ENCODE measurements at places on chromosomes 6 and 20. TPM values are rescaled to one million over a fixed set of nuclear protein-coding genes. Genes with fewer than 3 reads are reported as not detected.
A peak's percentile ranks its signal among the peaks of the same experiment; 100 is the strongest.

DNA sequence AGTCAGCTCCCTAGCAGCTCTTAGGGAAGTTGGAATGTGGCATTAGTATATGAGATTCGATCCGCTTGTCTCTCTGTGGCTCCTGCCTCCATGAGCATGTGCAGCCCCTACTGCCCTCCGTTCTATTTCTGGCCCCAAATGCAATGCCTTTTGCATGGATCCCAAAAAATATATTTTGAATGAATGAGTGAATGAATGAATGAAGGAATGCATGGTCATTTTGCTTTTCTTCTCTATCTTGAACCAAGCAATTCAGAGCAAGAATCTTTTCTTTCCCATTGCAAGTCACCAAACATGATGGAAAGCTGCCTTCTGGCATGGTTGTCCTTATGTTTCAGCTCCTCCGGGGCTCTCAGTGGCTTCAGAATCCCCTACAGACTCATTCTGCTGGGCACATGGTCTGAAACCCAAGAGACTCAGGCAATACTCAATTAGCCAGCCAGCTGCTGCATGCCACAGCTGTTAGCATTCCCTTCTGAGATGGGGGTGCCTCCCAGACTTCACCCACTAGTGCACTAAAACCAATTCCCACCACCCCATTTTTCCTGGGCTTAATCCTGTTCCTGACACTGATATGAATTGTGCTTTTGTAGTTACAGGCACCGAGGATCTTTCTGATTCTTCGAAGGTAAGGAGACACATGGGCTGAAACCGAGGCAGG, 2.6 kb upstream of the IYD start:
- no peak overlapping the region for H3K4me3 ChIP-seq
- no peak for DNase-seq
- H3K36me3 ChIP-seq: no peaks in the 10 kb centered on the region
- peaks cover 14% of the 10 kb centered on the region for H3K4me1 ChIP-seq
- H3K27ac ChIP-seq: no peak overlapping the region

The TAGAP gene
- not detected for total RNA-seq

The RIPOR2 gene
- total RNA-seq: 0.06 TPM

DNA sequence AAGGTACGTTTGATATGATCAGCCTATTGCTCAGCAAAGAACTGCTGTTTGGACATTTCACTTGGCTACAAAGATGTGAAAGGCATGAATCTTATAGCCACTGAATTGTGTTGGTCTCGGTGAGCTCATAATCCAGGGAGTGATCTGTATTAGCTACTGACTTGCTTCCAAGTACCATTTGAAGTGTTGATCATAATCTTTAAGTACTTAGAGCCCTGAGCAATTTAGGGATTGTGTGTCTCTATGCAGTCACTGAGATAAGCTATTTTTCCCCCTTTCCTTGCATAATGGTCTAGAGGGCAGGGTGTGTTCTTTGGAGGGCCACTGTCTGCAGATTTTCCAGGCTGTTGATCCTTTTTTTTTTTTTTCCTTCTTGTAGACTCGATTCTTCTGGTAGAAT, 393.6 kb downstream of the ESR1 start:
- no peaks in the 10 kb centered on the region for H3K36me3 ChIP-seq
- H3K27me3 ChIP-seq: no peaks in the 10 kb centered on the region
- H3K4me1 ChIP-seq: no peaks in the 10 kb centered on the region
- no peak for DNase-seq
- H3K27ac ChIP-seq: no peak overlapping the region
- H3K4me3 ChIP-seq: no peak overlapping the region

GRCh38 chr20:41028359-41029149, at the start of gene TOP1:
TOP1 (plus strand) TSS chr20:41028822; CDS start chr20:41029068, 246 bp downstream.
- H3K27ac ChIP-seq: peak within 1 kb of the TSS; percentile 82
- H3K4me1 ChIP-seq: peaks cover 53% of the 10 kb centered on the region
- DNase-seq: peak; percentile 100
- H3K27me3 ChIP-seq: peaks cover 4% of the 10 kb centered on the region
- peaks cover 4% of the 10 kb centered on the region for H3K36me3 ChIP-seq

All from HepG2 (cell line).